ENCODE measurements at places on chromosomes 1 and 21.
A peak's percentile ranks its signal among the peaks of the same experiment; 100 is the strongest.

DNA sequence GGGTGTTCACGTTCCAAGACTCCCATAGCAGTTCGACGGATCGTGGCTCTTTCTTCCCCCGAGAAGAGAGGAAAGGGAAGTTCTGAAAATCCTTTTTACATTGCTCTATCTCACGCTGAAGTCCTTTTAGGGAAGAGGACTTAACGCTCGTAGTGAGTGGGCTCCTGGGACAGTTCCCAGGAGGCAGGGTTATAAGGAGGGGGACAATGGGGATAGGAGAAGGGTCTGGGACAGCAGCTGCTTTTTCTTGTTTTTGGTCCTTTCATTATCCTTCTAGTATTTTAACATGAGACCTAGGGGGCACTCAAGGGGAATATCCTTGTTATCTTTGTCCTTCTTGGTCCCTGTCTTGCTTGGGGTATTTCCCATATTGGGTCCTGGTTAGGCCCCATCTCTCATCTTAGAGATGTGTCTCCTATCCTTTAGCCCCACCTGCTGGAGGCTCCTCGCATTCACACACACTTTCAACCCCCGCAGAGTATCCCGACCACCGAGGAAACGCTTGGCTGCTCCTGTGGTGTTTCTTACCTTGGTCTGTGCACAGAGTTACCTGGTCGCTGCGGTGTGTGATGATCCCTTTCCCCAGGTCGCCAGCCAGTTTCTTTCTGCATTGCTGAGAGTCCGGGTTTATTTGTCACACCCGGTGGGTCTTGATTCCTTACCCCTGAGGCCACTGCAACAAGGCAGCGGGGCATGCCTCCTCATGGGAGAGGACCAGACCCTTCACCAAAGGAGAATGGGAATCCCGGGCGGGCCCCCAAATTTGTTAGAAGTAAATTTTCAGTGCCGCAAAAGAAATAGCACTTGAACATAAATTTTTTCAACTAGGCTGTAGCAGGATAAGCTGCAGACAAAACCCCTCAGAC, 29.7 kb downstream of the SCCPDH start:
- peak; percentile 69 for DNase-seq

DNA sequence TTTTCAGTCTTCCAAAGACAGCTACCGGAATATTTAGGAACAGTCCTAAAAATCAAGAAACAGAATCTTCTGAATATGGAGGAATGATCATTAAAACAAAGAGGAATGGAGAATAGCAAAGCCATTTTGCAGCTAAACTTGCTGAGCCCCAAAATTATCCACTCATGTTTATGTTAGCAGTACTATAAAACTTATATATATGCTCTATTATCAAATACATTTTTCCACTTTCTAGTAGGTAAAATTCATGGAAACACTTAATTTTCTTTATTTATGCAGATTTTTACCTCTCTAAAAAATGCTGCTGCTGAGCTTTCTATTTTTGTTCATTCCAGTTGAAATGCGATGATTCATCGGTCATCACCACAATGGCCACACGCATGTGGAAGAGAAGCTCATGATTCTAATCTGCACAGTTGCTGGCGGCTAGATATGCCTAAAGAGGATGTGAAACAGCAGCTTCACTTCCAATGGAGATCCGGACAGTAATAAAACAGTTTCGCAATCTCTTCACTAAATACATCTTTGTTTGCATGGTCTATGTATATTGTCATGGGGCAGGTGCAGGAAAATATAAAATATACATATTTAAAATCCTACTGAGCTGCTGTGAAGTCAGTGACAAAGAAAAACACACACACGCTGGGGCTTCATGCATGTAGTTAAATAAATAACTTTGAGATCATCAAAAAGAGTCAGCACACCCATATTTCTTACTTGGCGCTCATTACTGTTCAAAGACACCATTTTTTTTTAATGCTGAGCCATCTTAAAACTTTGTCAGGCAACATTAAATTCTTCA, 292.2 kb downstream of the SMYD3 start:
- no peak for DNase-seq

GRCh38 chr1:171422511-171422910, 62.8 kb upstream of the PRRC2C start:
- DNase-seq: no peak

- peak; percentile 20 for DNase-seq
These were observed 16.8 kb downstream of the TNFSF4 start for GRCh38 chr1:173190101-173190936.

DNA sequence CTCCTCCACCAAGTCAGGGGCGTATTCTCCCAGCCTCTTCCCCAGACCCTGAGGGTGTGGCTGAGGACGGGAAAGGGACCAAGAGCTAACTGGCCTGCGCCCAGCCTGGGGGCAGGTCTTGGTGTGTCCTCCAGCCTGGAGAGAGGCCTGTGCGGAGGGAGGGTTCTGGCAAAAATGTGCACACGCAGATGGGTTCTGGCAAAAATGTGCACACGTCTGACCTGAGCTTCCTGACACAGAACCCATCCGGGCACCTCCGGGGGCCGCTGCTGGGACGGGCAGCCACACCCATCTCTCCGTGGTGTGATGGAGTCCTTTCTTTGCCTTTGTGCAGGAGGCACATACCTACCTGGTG, 23.1 kb upstream of the PKP1 start:
- peak; percentile 38 for DNase-seq

DNA sequence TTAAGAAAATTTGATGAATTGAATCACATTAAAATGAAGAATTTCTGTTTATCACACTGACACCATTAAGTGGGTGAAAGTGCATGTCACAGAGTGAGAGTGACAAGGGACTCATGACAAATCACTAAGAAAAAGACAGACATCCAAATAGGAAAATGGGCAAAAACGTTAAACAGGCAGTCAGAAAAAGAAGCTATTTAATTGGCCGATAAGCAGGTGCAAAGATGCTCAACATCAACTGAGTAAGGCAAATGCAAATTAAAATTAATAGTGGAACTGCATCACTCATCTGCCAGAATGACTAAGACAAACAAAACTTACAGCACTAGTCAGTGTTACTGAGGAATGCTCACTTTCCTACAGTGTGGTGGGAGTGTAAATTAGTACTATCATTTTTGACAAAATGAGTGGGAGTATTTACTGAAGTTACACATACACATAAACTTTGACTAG, 39.2 kb upstream of the RUNX1 start:
- no peak for DNase-seq

- DNase-seq: no peak
These were observed 15.0 kb upstream of the LEMD1 start for GRCh38 chr1:205436776-205437410.

DNA sequence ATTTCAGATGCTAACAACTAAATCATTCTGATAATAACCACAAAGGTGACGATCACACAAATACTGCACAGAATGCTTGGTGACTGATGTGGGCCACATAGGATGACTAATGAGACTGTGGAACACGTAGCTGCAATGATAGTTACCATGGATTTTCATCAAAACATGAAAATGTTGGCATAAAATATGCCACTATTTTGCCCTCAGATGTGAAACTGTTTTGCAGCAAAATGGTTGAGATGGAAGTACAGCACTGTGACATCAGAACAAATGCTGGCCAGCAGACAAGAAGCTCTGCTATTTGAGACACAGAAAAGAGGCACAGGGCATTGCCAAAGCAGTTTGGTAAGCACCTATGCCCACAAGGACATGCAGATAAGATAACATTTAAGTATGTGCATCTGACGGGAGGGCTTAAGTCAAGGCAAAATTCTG, 83.8 kb downstream of the NIBAN1 start:
- no peak for DNase-seq

- DNase-seq: no peak
These were observed 26.1 kb downstream of the GPR3 start for GRCh38 chr1:27418326-27419185.

- DNase-seq: no peak
These were observed 836.7 kb upstream of the ADAMTS5 start for GRCh38 chr21:27803571-27803970.

GRCh38 chr1:195761104-195761503, 847.1 kb downstream of the KCNT2 start:
- no peak for DNase-seq

DNA sequence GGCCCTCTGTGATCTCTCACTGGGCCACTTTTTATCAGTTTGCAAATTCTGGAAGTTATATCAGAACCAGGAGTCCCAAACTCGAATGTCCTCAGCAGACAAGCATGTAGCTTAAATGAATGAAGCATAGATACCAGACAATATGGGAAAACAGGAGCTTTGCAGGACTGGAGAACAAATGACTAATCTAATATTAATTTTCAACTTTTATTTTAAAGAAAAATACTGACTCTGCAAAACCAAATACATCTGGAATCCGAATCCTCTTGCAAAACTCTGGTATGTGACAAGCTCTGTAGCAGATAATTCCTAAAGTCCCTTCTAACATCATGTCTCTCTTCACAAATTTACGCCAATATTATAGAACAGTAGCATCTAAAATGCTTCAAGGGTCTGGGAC, 427.4 kb downstream of the TTLL7 start:
- no peak for DNase-seq

DNA sequence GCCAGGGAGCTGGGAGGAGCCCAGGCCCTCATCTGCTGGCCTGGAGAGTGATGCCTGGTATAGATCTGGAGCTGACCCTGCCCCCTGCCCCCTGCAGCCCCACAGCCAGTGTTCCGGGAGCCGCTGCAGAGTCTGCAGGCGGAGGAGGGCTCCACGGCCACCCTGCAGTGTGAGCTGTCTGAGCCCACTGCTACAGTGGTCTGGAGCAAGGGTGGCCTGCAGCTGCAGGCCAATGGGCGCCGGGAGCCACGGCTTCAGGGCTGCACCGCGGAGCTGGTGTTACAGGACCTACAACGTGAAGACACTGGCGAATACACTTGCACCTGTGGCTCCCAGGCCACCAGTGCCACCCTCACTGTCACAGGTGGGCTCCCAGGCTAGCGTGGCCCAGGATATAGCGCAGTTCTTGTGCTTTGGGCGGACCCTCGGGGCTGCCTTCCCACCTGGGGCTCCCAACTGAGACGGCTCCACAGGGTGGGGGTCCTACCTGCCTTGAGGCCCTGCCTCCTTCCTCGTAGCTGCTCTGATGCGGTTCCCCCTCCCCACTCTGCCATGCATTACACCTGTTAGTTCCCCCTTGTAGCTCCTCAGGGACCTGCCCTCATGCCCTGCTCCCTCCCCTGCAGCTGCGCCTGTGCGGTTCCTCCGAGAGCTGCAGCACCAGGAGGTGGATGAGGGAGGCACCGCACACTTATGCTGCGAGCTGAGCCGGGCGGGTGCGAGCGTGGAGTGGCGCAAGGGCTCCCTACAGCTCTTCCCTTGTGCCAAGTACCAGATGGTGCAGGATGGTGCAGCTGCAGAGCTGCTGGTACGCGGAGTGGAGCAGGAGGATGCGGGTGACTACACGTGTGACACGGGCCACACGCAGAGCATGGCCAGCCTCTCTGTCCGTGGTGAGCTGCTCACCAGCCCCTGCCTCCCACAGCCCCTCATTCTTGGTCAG, 98.7 kb downstream of the OBSCN start:
- DNase-seq: no peak

DNA sequence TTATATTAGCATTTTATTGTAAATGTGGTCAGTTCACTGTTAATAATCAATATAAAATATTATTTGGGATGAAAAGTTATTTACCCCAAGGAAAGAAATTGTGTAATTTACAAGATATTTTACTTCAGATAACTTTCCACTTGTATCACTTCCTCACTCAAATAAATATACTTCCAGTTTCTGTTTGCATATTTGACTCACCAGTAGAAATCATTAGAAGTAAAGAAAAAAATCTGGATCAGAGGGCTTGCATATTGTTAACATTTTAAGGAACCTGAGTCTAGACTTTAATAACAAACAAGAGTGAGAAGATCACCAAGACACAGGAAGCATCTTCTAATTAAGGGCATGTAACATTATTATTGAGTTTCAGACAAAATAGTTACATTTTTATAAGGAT, 347 bp upstream of the KRTAP20-4 start:
- no peak for DNase-seq

DNA sequence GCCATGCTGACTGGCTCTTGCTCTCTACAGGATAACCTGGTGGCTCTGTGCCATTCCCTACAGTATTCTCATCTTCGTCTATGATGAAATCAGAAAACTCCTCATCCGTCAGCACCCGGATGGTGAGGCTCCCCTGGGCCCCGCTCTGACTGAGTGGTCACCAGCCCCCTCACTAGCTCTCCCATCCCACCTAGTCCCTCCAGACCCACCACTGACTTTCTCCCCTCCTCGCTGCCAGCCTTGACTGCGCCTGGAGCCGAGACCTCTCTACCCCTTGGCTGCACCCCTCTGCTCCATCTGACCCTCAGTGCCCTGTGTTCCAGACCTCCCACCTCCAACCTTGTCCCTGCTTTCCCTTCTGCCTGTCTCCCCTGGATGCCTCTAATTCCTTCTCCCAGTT, 4.1 kb upstream of the CASQ1 start:
- DNase-seq: no peak

GRCh38 chr1:2213576-2214505, 14.3 kb upstream of the SKI start:
- DNase-seq: no peak

- peak; percentile 61 for DNase-seq
These were observed 21.1 kb downstream of the ROR1 start for GRCh38 chr1:63794939-63795378.

DNA sequence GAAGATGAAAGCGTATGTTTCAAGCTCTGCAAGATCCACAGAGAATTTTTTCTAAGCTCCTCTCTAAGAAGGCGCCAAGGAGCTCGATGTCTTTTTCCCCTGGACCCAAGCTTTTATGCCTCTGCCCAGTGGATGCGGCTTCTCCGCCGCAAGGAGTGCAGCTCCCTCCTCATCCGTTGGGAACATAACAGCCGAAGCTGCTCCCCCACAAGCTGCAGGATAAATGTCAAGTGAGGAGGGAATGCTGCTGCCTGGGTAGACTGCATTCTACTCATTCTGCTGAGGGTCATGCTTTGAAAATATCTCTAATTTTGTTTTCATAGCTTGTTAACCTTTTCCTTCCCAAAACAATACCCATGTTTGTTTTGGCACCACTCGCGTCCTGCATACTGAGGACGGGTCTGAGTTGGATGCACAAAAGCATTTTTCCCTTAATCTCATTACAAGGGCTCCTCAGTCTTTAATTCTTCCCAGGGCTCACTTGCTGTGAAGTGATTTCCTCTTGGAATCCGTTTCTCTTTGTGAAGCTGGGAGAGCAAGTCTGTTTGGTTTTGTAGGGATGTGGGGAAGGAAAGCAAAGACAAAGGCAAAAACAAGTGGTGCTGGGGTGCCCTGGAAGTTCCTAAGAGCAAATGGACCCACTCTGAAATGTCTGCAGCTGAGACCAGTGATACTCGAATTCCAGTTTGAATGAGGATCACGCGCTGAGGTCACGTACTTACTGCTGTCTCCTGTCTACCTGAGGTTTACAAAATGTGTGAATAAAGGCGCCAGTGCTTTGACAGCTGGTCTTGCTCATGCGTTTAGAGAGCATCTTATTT, 134.0 kb upstream of the IRF2BP2 start:
- peak; percentile 63 for DNase-seq

- no peak for DNase-seq
These were observed 274.5 kb downstream of the SRGAP2C start for GRCh38 chr1:121459235-121459634.

- peak; percentile 57 for DNase-seq
These were observed 5.8 kb upstream of the SLC44A5 start for GRCh38 chr1:75616436-75617433.

All from iPS-NIHi11 (cell line).